ENCODE measurements at places on chromosomes 2 and 18.

GRCh38 chr2:37507703-37508102 is 163.3 kb downstream of the QPCT start:
- no peak for DNase-seq

- DNase-seq = no peak
These were observed 25.5 kb upstream of the IL37 start for GRCh38 chr2:112885506-112885902.

DNA sequence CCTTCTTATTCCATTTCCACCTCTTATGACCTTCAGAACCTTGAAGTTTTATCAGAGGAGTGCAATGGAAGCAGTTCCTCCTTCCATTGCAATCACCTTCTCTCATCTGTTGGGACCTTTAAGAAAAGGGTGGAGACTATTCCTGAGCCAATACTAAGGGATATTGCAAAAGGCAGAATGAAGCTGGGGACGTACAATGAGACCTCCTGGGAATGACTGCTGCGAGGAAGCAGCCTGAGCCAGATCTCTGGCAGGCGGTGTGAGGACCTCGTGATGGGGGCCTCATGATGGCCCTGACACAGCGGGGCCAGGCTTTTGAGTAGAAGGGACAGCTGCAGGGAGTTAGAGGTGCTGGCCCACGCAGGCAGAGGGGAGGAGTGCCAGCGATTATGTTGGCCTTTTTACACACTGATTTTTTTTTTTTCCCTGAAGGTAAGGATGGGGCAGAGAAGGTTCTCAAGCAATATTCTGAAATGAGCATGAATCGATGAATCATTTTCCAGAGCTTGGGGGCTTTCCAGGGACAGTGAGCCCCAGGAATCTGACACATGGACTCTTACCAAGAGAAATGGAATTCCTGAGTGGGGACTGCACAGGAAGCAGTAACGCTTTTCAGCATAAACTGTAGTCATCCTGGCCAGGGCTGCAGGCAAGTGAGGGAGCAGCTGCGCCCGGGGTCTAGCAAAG is 40.0 kb upstream of the LAPTM4A start:
- no peak for DNase-seq

- no peak for DNase-seq
These were observed 92.3 kb downstream of the RAB3GAP1 start for GRCh38 chr2:135144343-135144742.

- no peak for DNase-seq
These were observed 51.3 kb downstream of the THNSL2 start for GRCh38 chr2:88221365-88221942.

DNA sequence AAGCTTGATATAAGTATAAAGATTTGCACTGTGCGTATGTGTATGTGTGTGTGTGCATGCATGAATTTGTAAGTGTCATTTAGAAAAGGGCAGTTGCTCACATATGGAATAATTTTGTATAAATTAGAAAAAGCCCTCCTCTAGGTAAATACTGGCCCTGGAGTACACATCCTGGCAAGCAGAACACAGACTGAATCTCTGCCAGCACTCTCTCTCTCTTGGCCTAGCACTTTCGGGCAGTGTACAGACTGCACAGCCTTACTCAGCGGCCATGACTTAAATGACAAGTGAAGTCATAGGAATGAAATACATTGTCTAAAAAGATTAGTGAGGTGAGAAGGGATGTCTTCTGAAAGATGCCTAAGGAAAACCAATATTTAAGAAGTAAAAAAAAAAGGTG is 214.1 kb downstream of the RDH14 start:
- DNase-seq = no peak

- DNase-seq = no peak
These were observed 312.3 kb upstream of the KCNJ3 start for GRCh38 chr2:154386186-154386585.

DNA sequence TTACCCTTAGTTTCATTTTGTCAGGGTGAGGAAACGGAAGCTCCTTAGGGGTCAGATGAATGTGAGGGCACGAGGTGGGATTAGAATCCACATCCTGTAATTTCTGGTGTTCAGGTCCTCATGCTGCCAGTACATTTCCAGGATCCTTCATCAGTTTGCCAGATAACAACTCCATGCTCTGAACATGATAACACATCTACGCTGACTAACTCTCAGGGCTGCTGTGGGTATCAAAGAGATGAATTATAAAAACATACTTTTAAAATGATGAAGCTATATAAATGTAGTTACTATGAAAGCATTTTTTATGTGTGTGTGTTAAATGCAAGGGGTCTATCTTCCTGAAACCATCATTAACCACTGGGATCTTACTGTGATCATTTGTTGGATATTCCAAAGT is 325.9 kb downstream of the SLC8A1 start:
- DNase-seq = no peak

DNA sequence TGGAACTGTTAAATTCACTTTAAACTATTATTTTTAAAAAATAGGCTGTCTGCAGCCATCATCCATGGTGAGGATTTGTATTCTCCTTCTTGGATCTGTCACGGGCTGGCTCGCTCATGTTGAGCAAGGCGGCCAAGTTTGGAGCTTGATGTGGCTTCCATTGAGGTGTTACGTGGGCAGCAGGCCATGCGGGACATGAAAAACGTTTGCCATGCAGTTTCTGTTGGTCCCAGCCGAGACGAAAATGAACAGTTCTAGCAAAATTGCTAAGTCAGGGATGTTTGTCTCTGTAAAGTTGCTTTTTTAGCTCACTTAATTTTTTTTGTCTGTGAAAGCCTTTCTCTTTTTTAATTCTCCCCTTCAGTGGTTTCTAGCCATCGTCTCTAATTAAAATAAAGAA is 70.2 kb upstream of the MGAT5 start:
- no peak for DNase-seq

- no peak for DNase-seq
These were observed 8.9 kb upstream of the KCNK3 start for GRCh38 chr2:26683583-26683982.

GRCh38 chr18:73006331-73006730 is 138.5 kb upstream of the NETO1 start:
- no peak for DNase-seq

DNA sequence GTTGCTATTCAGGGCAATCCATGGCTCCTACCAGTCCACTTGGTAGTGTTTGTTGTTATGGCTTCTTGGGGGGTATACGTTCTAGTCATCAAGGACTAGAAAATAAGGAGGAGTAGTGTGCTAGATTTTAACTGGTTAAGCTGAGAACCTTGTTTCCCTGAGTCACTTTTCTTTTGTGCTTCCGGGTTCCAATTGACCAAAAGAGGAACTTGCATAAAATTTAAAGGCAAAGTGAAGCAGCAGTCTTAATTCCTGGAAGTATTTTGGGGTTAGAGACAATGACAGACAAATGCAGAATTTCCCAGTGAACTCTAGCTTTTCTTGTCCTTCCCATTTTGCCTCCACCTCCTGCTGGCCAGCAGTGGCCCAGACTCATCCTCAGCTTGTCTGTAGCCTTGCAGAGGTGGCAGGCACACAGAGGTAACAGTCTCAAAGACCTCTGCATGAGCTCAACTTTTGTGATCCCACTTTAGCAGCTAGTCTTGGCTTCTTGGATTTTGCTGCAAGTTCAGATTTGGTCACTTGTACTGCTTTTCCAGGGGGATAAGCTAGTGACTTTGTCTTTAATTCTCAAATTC is 1105.8 kb upstream of the NXPH2 start:
- no peak for DNase-seq

DNA sequence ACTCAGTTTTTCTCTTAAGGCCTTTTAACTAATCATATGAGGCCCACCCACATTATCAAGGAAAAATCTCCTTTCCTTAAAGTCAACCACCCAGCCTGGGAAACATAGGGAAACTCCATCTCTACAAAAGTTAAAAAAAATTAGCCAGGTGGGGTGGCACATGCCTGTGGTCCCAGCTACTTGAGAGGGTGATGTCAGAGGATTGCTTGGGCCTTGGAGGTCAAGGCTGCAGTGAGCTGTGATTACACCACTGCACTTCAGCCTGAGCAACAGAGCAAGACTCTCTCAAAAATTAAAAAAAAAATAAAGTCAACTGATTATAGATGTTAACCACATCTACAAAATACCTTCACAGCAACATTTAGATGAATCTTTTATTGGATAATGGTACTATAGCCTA is 5.8 kb downstream of the DPYSL5 start:
- no peak for DNase-seq

DNA sequence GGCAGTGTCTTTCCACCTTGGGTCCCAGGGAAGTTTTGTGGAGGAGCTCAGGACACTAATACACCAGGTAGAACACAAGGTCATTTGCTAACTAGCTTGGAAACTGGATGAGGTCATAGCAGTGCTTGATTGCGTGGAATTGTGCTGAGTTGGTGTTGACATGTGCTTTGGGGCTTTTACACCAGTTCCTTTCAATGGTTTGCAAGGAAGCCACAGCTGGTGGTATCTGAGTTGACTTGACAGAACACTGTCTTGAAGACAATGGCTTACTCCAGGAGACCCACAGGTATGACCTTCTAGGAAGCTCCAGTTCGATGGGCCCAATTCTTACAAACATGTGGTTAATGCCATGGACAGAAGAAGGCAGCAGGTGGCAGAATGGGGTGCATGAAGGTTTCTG is 5.9 kb downstream of the CTLA4 start:
- DNase-seq = no peak

- no peak for DNase-seq
These were observed 207.9 kb downstream of the GLI2 start for GRCh38 chr2:120943403-120944034.

DNA sequence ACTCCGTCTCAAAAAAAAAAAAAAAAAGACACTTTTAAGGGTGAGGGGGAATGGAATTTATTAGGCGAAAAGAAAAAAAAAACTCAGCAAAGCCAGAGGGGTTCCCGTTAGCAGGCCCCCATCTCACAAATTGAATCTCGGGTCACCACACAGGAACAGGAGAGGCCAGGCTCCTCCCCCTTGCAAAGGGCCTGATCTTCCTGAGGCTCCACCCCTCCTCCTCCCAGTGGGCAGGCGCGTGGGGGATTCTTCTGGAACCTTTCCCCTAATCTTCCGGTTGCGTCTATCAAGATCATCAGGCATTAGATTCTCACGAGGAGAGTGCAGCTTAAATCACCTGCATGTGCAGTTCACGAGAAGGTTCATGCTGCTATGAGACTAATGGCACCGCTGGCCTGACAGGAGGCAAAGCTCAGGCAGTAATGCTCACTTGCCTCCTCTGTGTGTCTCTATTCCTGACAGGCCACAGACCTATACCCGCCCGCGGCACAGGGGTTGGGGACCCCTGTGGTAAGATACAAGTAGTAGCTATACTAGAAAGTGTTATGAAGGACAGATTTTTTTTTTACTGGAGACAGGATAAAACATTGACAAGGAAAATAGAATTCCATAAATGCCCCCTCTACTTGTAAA is 45.8 kb downstream of the TAF4B start:
- DNase-seq = no peak

- no peak for DNase-seq
These were observed 54.7 kb upstream of the MBOAT2 start for GRCh38 chr2:9057939-9058761.

DNA sequence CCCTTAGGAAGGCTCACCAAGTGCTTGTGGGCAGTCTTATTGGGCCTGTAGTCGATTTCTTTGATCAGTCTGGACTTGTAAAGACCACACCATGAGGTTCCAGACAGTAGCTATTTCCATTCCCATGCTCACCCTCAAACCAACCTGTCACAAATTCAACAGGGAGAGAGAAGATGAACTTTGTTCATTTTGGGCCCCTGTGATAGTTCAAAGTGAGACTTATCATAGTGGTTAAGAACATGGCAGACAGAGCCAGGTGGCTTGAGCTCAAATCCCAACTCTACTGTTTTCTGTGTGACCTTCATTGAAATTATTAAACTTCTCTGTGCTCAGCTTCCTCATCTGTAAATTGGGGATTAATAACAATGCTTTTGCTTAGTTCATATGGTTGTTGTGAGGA is 53.9 kb upstream of the CTLA4 start:
- no peak for DNase-seq

DNA sequence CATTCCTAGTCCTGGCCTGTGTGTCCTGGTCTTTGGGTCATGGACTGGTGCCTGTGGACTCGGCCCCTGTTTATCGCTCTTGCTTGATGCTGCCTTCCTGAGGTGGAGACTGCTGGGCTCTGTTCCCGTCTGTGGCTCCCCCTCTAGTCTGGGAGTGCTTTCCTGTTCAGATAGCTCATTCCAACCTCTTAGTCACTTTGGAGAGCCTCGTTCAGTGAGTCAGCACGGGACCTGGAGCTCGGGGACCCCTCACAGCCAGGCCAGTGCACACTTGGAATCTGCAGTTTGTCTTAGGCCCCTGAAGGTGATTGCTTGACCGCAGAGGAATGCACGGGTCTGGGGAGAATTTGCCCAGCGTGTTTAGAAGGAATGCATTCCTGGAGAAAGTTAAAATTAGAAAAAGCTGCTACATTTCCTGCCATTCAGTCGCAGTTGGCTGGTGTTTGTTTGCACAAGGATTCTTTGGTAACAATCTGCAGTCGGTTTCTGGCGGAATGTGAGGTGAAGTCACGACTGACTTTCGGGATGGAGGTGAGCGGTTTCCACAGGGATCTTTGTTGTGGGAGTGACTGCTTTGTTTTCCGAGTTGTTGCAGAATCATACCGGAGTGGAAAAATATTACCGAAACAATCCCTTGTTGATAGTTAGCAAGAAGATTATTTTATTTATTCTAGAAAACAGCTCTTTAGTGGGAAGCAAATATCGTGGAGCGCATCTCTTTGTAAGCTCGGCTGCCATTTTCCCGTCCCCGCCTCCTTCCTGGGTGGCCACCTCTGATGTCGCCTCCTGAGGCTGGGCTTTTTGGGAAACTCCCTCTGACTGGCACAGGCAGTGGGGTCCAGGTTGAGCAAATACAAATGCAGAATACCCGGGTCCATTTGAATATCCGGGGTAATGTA is 29.6 kb downstream of the SH3BP4 start:
- no peak for DNase-seq

- no peak for DNase-seq
These were observed 167.1 kb upstream of the RBMS1 start for GRCh38 chr2:160660741-160661140.

- DNase-seq = no peak
These were observed 15.8 kb upstream of the ATOH8 start for GRCh38 chr2:85737961-85738360.

GRCh38 chr2:236728916-236729670 is 159.5 kb downstream of the ACKR3 start:
- no peak for DNase-seq

DNA sequence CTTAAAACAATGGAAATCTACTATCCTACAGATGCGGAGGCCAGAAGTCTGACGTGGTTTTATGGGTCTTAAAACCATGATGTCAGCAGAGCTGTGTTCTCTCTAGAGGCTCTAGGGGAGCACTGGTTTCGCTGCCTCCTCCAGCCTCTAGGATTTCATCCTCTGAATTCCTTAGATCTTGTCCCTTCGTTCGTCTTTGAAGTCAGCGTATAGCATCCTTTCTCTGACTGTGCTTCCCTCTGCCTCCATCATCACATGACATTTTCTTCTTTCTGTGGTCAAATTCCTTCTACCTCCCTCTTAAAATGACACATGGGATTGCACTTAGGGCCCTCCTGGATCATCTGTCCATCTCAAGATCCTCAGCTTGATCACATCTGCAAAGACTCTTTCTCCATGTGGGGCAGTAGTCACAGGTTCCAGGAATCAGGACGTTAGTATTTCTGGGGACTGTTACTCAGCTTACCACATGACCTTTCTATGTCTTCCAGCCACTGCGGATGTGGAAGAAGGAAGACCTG is 22.7 kb upstream of the NCK2 start:
- no peak for DNase-seq

- no peak for DNase-seq
These were observed 109.5 kb downstream of the FMNL2 start for GRCh38 chr2:152444448-152444847.

Data from NCI-H1930 (cell line).